ENCODE measurements at places on chromosomes 16 and 17.

DNA sequence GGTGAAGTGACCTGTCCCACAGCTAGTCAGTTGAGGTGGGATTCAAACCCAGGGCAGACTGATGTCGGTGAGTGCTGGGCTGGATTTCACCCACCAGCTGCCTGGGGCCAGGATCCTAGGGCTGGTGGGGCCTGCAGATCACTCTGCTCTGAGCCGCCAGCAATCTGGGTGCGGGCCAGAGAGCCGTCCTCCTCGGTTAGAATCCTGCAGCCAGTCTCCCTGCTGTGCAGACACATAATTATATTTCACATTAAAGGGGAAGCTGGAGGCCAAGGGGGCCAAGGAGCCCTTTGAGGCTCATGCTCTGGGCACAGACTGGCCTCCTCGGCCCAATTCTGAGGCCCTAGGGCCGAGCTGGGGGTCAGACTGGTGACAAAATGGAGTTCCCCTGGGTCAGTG, 996 bp upstream of the KCNJ12 start:
- no peak for DNase-seq

GRCh38 chr17:79340333-79341221, 266.0 kb downstream of the ENGASE start:
- peak; percentile 51 for DNase-seq

DNA sequence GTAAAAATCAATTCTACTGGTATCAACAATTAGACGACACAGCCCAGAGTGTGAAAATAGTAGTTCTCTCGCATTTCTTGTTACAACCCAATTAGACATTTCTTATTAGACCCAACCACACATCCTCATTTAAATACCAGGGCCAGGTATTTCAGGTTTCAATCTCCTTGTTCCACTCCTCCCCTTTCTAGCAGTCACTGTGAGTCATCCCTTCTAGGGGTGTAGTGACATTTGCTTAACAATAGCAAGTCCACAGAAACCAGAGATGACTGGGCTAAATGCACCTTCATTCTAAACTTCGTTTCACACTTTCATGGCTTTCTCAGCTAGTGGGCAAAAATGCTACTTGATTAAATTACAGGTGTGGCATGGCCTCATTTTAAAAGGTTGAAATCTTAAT, 116.9 kb upstream of the CACNG3 start:
- no peak for DNase-seq

- no peak for DNase-seq
Observed at GRCh38 chr16:48592839-48593429, 17.0 kb downstream of the N4BP1 start.

DNA sequence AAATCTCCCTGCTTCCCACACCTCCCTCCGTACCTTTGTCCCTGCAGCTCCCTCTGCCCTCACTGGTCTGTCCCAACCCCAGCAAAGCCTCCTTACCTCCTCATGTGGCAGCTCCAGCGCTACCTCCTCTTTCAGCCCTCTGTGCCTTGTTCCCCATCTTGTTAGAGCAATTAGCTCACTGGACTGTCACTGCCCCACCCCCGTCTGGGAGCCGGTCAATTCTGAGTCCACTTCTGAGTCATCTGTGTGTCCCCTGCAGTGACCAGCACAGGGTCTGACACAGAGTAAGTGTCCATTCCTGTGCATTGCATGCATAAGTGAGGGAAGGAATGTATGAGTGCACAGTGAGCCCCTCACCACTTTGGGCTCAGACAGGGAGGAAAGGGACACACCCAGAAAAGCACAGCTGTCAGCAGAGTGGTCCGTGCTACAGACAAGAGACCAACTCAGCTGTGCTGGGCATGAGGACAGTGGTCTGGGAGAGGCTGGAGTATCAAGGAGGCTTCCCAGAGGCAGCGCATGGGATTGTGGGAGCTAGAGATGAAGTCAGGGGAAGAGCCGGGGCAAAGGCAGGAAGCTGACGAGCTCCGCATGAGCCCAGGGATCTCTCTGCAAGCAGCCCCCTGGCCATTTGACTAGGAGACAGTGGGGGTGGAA, 45.9 kb downstream of the PITPNM3 start:
- no peak for DNase-seq

GRCh38 chr16:87921236-87921773, 15.0 kb downstream of the CA5A start:
- DNase-seq = no peak

GRCh38 chr16:86755571-86756006, 177.2 kb downstream of the FOXL1 start:
- DNase-seq = peak; percentile 58

DNA sequence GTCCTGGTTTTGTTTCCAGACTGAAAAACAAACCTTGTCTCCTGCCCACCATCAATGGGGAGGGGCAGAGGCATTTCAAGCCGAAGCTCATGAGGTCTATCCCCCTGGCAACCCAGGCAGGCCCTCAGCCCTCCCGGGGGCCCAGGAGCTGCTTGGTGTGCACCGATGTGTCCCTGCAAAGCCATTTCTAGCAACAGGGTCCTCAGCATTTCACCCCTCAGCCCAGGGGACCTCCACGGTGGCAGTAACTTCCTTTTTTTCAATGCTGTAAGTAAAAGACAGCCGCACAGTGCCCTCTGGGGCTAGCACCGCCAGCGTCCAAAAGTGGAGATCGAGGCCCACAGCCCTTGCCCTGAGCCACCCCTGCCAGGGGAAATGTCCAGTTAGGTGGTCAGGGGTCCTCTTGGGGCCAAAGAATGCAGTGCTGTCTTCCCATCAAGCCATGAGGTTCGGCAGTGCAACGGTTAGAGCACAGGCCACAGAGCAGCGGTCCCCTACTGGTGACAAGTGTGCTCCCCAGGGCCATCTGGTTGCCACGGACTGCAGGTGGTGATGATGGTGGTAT, 79.9 kb downstream of the LITAF start:
- no peak for DNase-seq

- DNase-seq = no peak
Observed at GRCh38 chr16:404971-405486, 3.3 kb downstream of the DECR2 start.

GRCh38 chr16:85878875-85879274, 20.1 kb upstream of the IRF8 start:
- no peak for DNase-seq

DNA sequence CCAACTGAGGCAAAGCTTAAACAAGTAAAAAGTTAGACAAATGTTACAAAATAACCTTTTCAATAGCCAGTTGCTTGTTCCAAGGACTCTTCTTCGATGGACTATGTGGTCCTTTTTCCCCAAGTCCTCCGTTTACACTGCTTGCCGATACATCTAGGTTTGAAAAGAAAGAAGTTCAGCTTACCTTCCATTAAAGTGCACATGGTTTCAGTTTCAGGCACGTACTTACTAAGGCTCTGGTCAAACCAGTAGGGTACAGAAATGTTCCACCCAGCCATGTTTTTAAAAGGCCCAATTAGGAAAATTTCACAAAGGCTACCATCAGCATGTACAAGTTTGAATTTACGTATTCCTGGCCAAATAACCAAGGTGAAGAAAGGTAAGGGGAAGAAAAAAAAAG, 2.1 kb downstream of the SRSF2 start:
- DNase-seq = peak; percentile 46

- peak; percentile 46 for DNase-seq
Observed at GRCh38 chr17:31811101-31811500, 47.9 kb downstream of the COPRS start.

DNA sequence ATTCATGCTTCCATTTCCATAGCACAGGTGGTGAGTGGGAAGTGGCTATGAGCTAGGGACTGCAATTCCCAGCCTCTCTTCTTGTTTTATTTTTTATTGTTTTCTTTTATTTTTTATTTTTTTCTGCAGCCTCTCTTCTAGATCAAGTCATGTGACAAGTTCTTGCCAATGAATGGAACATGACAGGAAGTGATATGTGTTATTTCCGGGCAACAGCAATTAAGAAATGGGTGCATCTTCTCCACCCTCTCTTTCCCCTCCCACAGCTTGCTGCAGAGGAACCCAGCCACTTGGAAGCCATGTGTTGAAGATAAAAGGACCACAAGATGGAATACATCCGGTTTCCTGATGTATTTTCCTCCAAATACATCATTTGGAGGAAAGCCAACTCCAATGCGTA, 23.6 kb downstream of the IRX5 start:
- peak; percentile 6 for DNase-seq

DNA sequence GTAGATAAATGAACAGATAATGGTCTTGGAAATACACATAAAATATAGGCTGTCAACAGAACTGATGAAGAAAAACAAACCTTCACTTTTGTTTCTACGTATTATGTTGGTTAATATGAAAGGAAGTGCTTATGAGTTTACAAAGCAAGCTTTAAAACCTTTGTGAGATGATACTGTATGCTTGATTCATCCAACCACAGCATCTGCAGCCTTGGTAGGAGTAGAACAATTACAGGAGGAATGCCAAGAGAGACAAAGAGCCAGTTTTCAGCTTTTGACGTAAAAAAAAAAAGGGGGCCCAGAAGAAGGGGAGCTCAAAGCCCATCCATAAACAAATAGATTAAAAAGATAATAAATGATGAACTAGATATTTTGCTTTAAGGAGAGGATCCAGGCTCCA, 13.3 kb downstream of the FAM20A start:
- DNase-seq = peak; percentile 49

DNA sequence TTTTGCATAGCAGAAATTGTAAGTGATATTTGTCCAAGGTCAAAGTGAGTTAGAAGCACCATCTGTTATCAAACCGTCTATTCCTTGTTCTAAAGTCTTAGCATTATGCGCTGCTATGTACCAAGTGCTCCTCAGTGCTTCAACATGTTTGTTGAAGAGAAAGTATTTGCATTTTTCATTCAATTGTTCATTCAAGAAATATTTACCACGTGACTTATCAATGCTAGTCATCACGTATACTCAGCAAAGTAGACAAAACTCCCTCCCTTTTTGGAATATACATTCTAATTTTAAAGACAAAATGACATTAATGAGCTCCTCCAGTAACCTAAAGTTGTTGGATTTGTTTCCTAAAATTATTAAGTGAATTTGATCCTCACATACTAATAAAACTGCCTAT, 388.0 kb upstream of the CDH8 start:
- no peak for DNase-seq

GRCh38 chr17:28540231-28540630, 12.2 kb downstream of the UNC119 start:
- no peak for DNase-seq

DNA sequence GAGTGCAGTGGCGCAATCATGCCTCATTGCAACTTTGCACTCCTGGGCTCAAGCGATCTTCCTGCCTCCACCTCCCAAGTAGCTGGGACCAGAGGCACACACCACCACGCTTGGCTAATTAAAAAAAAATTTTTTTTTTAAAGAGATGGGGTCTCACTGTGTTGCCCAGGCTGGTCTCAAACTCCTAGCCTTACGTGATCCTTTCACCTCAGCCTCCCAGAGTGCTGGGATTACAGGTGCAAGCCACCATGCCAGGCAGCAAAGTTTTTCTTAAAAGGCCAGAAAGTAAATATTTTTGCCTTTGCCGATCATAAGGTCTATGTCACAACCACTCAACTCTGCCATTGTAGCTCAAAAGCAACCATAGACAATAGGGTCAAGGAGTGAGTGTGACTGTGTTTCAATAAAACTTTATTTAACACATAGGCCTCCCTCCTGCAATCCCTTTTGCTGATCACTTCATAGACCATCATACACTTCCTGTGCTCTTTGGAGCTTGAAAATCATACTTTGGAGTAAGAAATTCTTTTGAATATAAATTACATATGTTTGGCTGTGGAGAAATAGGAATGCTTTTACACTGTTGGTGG, 48.6 kb downstream of the PITPNC1 start:
- no peak for DNase-seq

GRCh38 chr17:14545156-14545906, 244.4 kb downstream of the HS3ST3B1 start:
- DNase-seq = no peak

- DNase-seq = no peak
Observed at GRCh38 chr16:84243732-84244131, 3.9 kb upstream of the KCNG4 start.

DNA sequence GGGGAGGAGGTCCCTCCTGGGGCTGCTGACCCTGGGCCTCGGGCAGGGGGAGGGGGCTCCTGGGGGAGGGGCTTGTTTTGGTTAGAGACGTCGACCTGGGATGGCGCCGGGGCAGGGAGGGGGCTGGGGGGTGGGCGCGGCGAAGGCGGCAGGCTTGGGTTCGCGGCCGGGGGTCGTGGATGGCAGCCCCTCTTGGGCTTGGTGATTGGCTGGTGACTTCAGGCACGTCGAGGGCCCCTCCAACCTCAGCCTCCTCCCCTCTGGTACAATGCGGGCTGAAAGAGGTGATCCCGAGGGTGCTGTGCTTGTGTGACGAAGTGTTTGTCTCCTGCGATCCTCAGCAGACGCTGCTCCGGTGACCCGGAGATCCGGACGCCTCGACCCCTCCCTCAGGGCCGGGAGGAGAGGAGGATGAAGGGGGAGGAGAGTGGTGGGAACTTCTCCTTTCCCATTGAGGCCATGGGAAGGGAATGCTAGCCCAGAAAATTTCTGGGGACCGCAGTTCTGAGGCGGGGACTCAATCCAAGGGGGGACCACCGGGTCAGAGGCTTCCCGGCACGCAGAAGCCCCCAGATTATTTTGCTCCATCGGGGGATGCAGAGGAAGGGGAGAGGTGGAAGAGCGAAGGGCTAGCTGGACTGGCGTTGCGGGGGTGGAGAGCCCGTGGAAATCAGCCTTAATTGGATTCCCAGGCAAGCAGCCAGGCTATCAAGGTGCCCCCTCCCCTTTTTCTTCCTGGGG, 43.9 kb downstream of the RAI1 start:
- DNase-seq = peak; percentile 66

DNA sequence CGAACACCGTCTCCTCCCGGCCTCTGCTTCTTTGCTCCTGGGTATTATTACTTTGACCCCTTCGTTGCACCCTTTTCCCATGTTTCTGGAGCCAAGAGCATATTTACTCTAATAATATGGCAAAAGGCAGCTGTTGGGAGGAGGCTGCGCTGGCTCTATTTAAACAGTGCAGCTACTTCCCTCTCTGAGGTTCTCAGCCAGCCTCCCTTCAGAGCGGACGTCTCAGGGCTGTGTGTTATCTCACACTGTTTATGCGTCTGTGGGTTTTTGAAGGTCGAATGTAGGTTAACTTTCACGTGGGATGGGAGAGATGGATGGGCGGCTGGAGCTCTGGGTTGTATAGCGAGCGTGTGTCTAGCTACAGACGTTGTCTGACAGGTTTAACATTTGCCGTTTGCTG, 45.3 kb downstream of the COX4I1 start:
- DNase-seq = peak; percentile 58

GRCh38 chr17:72351884-72352346, 231.1 kb downstream of the SOX9 start:
- DNase-seq = no peak

DNA sequence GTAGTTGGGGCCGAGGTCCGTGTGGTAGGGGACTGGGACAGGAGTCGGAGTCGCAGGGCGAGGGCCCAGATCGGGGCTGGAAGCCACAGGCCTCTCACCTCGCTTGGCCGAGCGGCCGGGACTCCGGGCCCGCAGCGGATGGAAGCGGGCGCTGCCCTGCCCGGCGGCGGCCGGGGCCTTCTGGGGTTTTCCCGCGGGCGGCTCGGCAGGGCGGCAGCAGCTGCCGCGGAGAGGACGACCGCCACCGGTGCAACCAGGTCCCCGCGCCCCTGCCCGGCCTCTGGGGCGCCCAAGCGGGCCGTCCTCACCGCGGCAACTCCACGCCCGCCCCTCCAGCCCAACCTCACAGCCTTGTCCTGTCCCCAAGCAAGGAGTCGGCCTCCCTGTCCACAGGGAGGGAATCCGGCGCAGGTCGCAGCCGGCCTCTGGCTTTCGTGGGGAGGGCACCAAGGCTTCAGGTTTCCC, 15.6 kb upstream of the UTP6 start:
- DNase-seq = no peak
